ENCODE measurements at places on chromosomes 13 and 19.

- ATAC-seq, result no peak
These were observed 299.0 kb downstream of the ITGBL1 start for GRCh38 chr13:101751488-101751887.

- peak; percentile 22 for ATAC-seq
These were observed 8.6 kb upstream of the PEAK3 start for GRCh38 chr19:2290441-2291184.

DNA sequence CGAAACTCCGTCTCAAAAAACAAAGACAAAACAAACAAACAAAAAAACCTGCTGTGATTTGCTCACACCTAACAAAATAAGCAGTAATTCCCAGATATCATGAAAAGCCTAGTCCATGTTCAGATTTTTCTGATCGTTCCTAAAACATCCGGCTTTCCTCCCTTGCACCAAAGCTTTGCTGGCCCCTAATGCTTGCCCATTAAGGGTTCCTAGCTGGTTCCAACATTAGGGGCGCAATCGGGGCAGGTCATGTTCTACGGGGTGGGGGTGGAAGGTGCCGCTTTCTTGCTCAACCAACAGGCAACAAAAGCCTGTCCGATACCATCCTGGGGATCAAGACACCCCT lies 25.5 kb upstream of the FXYD3 start:
- no peak for ATAC-seq

DNA sequence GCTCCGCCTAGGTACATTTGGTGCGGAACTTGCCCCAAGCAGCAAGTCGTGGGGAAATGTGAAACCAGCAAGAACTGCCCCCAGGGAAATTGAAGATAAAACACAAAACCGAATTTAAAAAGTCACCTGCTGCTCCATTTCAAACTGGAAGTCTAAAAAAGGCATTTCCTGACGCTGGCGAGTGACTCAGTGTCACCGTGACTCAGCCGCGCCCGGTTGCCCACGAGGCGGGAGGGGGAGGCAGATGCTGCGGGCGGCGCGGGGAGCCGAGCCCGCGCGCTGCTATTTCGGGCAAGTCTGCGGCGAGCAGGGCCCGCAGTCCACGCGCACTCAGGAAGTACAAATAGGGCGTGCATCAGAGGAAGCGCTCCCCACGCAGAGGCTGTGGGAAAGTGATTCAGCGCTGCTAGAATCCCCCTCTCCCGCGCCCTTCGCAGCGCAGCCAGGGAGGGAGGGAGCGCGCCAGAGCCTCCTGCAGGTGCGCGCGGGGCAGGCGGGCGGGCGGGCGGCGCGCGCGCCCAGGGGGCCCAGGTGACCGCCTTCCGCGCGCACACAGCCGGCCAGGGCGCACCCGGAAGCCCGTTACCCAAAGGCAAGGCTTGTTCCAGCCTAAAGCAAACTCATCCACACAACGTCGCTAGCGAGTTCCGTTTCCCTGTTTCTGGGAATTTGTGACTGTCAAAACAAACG lies 168.8 kb downstream of the COL4A1 start:
- ATAC-seq, result peak; percentile 78

DNA sequence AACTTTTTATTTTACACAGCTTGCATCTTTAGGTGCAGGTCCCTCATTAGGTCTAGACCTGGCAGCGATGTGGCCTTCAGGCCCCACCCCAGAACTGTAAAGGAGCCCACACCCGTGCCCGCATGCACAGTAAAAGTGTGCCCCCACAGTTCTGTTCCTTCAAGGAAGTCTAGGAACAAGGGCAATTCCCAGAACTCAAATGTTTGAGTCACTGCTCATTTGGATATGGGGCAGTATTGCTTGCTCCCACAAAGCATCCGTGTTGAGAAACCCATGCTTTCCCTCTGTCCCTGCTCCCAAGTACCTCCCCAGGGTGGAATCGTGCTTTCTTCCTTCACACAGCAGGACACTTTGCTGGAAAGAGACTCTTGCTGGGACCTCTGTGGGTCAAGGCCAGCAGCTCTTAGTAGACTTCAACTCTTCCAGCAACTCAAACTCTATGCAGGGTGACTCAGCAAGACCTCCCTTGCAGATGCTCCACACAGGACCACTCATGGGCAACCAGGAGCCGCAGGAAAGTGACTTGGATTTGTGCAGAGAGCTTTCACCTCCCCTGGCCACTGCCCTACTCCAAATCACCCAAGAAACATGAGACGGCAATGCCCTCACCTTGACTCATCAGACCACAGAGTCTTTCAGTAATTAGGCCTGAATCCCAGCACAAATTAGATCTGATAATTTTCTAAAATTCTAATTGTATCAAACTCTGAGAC lies 12.3 kb downstream of the SLC7A1 start:
- no peak for ATAC-seq

- no peak for ATAC-seq
These were observed at the start of gene DBP for GRCh38 chr19:48636859-48637448. Gene DBP (minus strand): TSS chr19:48637379. CDS start chr19:48636994, 385 bp downstream.

GRCh38 chr19:34228347-34228746 lies 26.0 kb upstream of the GARRE1 start:
- ATAC-seq, result no peak

DNA sequence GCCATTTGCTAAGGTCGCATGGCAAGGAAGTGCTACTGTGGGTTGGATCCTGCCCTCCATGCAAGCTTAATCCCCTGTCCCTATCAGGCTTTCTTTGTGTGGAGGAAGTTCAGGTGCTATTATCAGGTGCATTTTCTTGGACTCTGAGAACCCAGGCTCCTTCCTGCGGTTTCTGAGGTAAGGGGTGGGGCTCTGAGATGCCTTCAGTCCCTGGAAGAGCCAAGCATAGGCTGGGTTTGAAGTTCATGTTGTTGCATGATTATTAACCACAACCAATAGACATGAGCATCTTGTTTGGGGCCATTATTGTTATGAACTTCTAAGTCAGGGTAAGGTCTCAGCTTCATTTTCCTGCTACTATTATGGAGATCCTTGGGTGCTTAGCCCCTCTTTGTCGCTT lies 109.5 kb downstream of the NALCN start:
- ATAC-seq, result no peak

DNA sequence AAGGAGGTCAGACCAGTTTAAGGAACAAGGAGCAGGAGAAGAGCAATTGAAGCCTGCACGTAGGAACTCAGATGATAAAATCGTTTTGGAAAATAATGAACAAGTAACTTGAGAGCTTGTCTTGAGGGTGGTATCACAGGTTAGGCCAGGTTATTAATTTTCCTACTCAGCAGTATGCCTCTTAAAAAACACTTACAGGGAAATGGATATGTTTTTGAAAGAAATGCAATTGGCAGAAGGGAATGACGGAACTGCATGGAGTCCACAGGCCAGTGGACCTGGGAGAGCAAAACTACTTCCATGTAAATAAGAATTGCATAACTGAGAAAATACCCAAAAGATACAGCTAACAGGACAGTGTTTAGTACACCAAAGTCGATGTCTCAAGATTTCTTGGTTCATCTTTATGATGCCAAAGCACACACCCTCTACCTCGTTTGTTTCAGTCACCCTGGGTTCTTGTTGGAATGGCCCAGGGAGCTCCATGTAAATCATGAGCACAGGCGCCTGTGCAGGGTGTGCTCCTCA lies 35.2 kb downstream of the MBNL2 start:
- no peak for ATAC-seq

GRCh38 chr19:4843647-4843965 lies 12.1 kb upstream of the TICAM1 start:
- ATAC-seq, result no peak

DNA sequence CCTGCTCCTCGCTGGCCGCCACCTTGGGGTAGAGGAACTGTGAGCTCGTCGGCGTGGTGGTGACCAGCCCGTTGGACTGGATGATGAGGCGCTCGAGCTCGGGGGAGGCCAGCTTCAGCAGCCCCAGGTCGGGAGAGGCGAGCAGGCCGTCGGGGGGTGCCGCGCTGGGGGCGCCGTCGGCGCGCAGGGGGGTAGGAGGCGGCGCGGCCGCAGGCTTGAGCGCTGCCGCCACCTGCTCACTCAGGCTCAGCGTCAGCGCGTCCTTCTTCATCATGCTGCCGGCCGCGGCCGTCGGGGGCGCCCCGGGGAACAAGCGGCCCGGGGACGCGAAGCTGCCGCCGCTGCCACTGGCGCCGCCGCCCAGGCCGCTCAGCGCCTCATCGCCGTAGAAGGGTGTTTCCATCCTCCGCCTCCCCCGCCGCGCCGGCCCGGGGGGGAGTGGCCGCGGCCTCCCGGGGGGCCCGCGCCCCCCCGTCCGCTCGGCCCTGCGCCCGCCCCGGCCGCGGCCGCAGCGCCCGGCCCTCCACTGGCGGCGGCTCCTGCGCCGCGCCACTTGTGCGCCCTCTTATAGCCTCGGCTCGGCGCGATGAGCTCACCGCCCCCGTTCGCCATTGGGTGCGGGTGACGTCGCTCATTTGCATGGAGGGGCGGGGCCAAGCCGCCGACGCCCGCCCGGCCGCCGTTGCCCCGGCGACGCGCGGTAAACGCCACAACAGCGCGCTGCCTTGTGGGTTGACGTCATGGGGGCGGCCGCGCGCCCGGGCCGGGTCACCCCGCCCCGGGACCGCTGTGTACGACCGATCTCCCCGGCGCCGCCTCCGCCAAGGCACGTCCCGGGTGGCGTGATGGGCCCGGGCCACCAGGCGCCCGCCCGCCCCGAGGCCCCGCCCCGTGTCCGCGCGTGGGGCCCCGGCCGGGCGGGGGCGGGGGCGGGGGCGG lies at the start of gene JUND:
Gene JUND (minus strand): TSS at position 541 of the 939 bp plus-strand sequence. CDS start 138 bp downstream, at position 403.
- ATAC-seq, result peak; percentile 78

- ATAC-seq, result no peak
These were observed 6.5 kb downstream of the LRRC8E start for GRCh38 chr19:7894612-7895309.

- no peak for ATAC-seq
These were observed 11.9 kb downstream of the EPS8L1 start for GRCh38 chr19:55087542-55087901.

GRCh38 chr13:93771782-93772181 lies 545.2 kb downstream of the GPC6 start:
- ATAC-seq, result no peak

GRCh38 chr13:83019986-83020385 lies 862.3 kb downstream of the SLITRK1 start:
- ATAC-seq, result no peak

GRCh38 chr13:27283906-27284493 lies 13.4 kb downstream of the RASL11A start:
- ATAC-seq, result peak; percentile 66

DNA sequence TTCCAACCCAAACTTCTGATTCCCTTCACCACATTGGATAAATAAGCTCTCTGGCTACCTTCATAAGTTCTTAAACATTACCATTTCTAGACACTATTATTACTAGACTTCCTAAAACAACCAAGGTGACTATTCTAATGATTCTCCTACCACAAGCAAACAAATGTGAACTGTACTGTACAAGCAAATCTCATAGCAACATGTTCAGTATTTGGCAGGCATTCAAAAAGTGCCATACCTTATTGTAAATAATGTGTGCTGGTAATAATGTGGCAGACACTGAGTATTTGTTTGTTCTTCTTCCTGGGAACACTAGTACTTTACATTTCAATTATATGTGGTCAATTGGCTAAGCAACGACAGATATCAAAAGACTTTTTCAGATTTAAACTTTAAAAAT lies 986.0 kb upstream of the SPRY2 start:
- no peak for ATAC-seq

DNA sequence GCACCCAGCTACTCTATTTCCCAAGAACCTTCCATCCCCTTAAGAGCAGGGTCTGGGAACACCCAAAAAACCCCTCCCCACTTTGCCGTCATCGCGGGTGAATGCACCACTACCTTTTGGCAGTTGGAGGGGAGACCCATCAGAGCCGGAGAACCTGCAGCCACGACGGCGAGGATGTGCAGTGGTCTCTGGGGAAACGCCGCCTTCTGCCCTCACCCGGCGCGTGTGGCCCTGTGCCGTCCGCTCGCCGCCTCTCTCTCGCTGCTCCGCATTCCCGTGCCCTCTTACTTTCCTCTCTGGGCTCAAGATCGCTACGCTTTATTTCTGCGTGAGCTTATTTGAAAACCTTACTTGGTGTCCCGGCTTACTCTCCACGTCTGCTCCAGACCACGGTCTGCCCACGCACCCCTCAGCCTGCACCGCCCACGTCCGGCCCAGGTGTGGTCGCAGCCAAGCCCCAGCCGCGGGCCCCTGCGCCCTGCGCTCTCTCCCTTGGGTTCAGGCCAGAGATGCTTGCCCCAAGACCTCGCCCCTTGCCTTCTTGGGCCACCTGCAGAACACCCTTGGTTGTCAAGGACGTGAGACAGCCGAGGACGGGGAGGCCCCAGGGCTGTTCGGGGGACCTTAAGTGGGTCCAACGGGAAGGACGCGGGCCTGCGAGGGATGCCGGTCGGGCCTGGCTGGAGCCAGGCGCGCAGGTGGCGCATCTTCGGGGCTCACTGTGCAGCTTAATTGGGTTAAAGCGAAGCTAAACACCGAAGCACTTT lies 2.0 kb upstream of the MAB21L1 start:
- ATAC-seq, result no peak

DNA sequence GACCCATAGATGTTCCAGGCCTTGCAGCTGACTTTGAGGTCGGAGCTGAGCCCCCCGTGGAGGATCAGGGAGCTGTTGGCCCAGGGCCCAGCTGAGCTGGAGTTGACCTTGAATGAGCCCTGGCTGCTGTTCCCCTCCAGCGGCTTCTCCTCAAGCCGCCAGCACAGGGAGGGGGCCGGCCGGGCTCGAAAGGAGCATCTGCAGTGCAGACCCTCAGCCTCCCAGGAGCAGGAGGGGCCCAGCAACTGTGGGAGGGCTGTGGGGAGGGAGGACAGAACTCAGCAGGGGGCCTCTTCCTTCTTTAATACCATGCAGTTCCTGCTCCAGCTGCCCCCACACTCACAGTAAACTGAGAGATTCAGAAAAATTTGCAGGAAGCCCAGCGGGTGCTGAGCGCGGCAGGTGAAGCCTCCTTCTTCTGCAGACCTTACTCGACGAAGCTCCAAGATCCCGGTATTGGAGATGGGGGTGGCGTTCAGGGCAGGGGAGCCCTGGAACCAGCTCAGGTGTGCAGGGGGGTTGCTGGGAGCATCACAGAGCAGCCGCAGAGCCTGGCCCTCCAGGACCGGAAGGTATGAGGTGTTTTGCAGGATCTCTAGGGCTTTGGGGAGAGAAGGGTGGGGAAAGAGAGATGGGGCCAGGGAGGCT lies 2.6 kb downstream of the SIGLEC5 start:
- no peak for ATAC-seq

- no peak for ATAC-seq
These were observed 7.9 kb upstream of the SIGLEC9 start for GRCh38 chr19:51116736-51117286.

DNA sequence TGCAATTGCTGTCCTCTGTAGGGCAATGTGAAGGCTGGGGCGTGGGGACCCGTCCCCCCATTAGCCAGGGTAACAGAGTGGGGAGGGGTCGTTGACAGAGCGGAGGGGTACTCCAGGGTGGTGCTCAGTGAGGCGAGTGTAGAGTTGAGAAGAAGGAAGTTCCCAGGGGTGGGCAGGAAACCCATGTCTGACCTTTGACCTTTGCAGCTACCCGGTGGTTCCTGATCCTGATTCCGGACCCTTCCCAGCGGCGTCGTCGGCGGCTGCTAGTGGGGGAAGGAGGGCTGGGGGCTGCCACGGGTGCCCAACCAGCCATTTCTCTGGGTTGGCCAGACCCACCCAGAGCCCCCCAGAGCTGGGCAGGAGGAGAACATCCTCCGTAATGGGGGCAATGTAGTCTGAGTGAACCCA lies 2.1 kb upstream of the PLVAP start:
- no peak for ATAC-seq
